ENCODE measurements at places on chromosomes 11 and 22.
A peak's percentile ranks its signal among the peaks of the same experiment; 100 is the strongest.

GRCh38 chr11:42840176-42840829, 471.5 kb upstream of the API5 start:
- no peak for DNase-seq

GRCh38 chr22:26763633-26764361, 106.4 kb downstream of the MIAT start:
- DNase-seq, result no peak

- no peak for DNase-seq
Observed at GRCh38 chr11:106998116-106998915, 20.0 kb downstream of the GUCY1A2 start.

DNA sequence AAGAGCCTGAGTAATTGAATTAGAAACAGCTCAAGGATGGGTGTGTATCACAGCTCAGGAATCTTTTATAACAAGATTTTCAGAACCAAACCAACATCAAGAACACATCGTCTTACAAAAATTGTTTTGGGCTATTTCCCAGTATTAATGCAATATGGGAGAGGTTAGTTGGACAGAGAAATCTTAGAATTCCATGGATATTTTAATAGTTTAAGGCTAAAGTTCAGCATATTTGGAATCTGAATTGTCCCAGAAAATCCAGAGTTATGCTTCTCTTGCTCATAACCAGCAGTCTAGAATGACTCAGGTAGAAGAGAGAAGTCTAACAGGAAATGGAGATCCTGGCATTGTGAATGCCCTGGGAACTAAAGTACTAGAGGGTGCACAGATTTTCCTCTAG, 74.6 kb downstream of the ADM start:
- DNase-seq, result no peak

DNA sequence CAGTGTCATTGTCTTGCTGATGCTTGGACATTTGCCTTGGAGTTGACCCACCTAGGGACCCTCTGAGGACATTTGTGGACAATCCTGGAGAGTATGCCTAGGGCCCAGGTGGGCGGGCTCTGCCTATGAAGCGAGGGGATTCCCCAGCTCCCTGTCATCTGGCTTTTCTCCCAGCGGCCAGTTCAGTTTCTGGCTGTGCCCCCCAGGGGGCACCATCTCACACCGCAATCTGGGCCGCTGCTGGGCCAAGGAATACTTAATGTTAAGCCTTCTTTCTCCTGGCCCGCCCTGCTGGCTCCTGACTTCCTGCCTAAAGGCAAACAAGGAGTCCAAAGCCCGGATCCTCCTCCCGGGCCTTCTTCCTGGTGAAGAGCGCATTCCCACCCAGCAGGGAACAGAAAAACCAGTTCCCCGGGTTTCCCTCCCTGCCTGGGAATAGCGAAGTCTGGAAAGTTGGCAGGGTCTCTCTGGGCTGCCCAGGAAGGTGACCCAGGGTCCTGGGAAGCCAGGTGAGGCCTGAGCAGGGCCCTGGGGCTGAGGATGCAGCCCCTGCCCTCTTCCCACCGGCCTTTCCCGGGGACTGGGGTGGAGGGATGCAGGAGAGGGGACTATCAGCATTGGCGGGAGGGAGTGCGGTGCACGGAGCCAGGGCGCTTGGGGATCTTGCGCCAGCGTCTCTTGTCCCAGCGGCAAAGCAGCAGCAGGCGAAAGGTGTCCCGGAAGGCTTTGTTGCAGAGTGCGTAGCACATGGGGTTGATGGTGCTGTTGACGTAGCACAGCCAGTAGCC, 11.9 kb downstream of the CHRM1 start:
- peak; percentile 59 for DNase-seq

DNA sequence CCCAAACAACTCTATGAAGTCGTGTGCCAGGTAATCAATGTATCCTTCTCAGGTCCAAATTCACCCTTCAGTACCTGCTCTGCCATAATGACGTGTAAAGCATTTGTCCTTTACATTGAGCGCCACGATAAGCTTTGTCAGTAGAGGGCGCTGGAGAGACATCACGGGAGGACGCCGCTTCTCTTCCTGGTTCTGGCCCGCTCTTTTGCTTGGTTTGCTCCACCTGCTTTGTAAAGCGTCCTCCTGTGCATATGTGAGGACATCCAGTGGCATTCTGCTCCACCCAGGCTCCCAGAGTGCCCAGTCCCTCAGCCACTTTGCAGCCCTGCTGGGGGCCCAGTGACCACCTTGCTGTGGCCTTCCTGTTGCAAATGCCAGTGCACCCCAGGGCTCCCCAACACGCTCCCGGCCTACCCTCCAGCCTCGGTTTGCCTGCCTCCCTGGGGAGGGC, 61.1 kb downstream of the WT1 start:
- no peak for DNase-seq

DNA sequence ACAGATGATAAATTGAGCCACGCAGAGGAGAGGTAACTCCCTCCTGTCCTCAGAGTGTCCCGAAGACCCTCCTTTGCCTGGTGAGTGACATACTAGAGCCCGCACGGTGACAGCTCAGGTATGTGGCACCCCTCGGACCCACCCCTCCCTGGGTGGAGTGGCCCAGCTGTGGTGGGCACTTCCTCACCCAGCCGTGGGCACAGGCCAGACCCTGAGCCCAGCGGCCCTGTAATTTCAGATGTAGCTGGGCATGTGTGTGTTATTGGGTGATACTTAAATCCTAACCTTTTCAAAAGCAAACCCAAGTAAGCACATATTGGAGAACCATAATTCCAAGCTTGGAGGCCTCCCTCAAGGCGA, 93.2 kb downstream of the WNT7B start:
- DNase-seq, result no peak

- no peak for DNase-seq
Observed at GRCh38 chr22:37601540-37602442, 6.8 kb upstream of the GGA1 start.

GRCh38 chr22:20427945-20428417, 9.6 kb downstream of the SCARF2 start:
- DNase-seq, result no peak

GRCh38 chr11:74318241-74318932, 6.9 kb upstream of the P4HA3 start:
- peak; percentile 89 for DNase-seq

- DNase-seq, result no peak
Observed at GRCh38 chr22:46381142-46381541, 45.6 kb downstream of the TRMU start.

- no peak for DNase-seq
Observed at GRCh38 chr11:89436071-89436470, 55.1 kb downstream of the NOX4 start.

DNA sequence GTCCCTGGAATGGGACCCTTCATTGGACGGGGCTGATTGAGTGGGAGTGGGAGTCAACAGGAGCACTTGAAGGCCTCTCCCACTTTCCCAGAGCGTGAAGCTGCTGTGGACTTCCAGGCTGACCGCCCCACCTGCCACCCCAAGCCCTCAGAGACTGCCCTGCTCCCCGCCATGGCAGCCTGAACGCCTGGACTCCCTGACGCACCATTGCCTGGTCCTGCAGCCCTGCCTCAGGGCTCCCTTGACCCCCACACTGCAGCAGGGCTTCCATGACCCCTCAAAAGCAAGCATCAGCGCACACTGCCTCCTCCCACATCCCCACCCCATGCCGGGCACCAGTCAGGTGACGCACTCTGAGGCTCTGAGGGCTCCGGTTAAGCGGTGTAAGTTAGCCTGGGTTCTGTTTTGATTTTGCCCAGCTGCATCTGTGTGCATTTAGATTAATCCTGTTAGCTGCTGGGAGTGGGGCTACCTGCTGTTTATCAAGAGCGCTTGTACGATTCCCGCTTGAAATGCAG, 39.4 kb downstream of the TRIM29 start:
- no peak for DNase-seq

- no peak for DNase-seq
Observed at GRCh38 chr22:48754611-48755058, 1073.0 kb downstream of the BRD1 start.

DNA sequence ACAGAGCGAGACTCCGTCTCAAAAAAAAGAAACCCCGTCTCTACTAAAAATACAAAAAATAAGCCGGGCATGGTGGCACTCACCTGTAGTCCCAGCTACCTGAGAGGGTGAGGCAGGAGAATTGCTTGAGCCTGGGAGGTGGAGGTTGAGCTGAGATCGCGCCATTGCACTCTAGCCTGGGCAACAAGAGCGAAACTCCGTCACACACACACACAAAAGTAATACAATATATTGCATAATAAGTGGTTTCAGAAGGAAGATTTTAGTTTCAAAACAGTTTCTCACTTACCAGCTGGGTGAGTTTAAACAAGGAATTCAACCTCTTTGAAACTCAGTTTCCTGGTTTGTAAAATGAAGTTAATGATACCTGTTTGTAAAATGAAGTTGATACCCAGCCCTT, 32.7 kb upstream of the HTR3A start:
- DNase-seq, result no peak

DNA sequence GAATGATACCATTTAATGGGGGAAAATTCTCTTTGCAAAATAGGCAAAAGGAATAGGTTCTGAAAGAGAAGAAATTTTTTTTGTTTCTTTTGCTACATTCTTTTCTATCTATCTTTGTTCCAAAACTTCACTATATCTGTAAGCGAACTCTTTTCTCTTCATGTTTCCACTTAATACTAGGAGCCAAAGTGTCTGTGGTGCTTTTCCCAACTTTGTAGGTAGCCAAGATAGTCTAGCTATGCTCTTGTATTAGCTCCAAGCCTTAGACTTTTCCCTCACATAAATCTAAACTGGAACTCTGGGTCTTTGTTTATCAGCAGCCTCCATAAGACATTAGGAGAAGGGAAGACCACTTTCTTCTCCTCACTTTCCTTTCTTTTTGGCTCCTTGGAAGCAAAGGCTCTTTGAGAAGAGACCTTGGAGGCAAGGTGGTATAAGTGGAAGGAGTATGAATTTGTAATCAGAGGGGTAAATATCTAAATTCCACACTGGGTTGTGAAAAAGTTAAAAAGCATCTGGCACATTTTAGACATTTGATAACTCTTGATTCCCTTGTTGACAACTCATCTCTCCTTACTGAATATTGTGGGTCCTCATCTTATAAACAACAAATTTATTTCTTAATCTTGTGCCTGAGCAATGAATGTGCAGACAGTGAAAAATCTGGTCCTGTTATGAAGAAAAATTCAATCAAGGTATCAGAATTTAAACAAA, 130.0 kb downstream of the EHF start:
- DNase-seq, result no peak
